HT-29 (cell line): ENCODE measurements at places on chromosomes 7 and 10. TPM values are rescaled to one million over a fixed set of nuclear protein-coding genes. Genes with fewer than 3 reads are reported as not detected.

CPN1 gene
- total RNA-seq = not detected in 2 replicates

CYP26A1 gene
- 2.1 and 2.6 TPM in 2 replicates for total RNA-seq

BLOC1S2 gene
- 24.5 and 37.6 TPM in 2 replicates for total RNA-seq

GPR37 gene
- 8.8 and 9.7 TPM in 2 replicates for total RNA-seq

CCDC172 gene
- total RNA-seq = not detected in 2 replicates

MKX gene
- not detected in 2 replicates for total RNA-seq

MOGAT3 gene
- 6.7 and 8.2 TPM in 2 replicates for total RNA-seq

ACTR3C gene
- total RNA-seq = 37.7 and 45.9 TPM in 2 replicates

PLXDC2 gene
- total RNA-seq = 0.76 and 1.2 TPM in 2 replicates

HACD1 gene
- 28.9 and 35.8 TPM in 2 replicates for total RNA-seq

GTF2IRD1 gene
- total RNA-seq = 34.6 and 41.5 TPM in 2 replicates

RBM28 gene
- 24.6 and 26.9 TPM in 2 replicates for total RNA-seq

ANKRD22 gene
- total RNA-seq = 6.2 and 7.2 TPM in 2 replicates

RHEB gene
- total RNA-seq = 135 and 151 TPM in 2 replicates
